Naive thymus-derived CD8-positive, alpha-beta T cell (primary cell): ENCODE measurements at places on chromosomes 4 and X. TPM values are rescaled to one million over a fixed set of nuclear protein-coding genes. Genes with fewer than 3 reads are reported as not detected.

The C4orf51 gene
- not detected for total RNA-seq

The BMPR1B gene
- not detected for total RNA-seq

The GAGE12J gene
- not detected for total RNA-seq

The TKTL1 gene
- total RNA-seq, result 1.1 TPM

DNA sequence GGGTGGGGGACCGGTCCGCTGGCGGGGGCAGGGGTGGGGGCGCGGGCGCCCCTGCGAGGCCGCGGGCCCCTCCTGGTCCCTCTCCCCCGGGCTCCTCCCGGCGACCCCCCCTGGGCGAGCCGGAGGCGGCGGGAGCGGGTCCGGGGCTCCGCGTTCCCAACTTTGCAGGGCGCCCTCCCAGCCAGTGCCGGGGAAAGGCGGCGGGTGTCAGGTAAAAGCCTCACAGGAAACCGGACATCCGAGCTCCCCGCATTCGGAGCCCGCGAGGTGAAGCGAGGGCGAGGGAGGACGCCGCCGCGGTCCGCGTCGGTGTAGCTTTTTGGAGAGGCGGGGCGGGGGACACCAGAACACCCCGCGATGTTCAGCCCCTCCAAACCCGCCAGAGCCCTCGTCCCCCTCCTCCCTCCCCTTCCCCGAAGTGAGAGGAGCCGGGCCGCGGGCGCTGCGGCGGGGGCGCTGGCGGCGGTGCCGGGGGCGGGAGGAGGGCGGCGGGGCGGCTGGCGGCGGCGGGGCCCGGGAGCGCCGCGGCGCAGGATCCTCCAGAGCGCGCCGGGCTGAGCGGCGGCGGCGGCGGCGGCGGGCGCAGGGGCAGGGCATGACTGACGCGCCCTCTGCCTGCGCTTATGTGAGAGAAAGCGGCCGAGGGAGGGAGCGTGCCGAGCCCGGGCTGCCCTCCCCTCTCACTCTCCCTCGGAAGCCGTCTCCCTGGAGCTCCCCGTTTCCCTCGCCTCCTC is at the start of gene VEGFC:
Gene VEGFC, minus strand, starts transcription at position 597 of the 734 bp plus-strand sequence. CDS start 611 bp downstream, outside the sequence.
- no peak for DNase-seq

DNA sequence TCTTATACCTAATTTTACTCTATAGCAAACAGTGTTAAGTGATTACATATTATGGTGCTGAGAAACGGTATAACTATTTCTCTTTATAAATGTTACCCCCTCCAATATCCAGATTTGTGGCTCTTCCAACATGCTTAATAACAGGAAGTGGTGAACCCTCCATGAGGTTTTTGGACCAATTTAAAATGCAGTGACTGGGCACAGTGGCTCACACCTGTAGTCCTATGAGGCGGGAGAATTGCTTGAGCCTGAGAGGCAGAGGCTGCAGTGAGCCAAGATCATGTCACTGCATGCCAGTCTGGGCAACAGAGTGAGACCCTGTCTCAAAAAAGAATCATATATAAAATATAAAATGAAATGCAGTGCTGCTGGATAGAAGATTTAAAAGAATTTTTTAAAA is 137.3 kb downstream of the MGST2 start:
- no peak for DNase-seq

The MGAT4D gene
- not detected for total RNA-seq

- DNase-seq, result no peak
These were observed 10.6 kb downstream of the ASMTL start for GRCh38 chrX:1442016-1442665.

The S100P gene
- 3.0 TPM for total RNA-seq

DNA sequence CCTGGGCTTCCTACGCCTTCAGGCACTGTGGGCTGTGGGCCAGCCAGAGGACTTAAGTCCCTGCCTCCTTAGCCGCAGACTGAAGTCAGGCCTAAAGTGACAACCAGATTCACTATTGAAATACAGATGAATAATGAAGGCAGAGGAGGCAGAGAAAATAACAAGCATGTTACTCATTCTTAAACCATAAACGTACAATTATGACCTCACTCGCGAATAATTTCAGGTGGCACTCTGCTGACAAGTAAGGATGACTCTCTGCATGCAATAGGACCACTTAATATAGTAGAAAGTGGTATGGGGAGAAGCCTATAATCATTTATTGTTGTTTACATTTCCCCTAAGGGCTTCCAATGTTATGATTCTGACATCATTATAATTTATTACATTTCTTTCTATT is 409.2 kb upstream of the FGF13 start:
- no peak for DNase-seq

The TAPT1 gene
- total RNA-seq, result 75.0 TPM

The ATP11C gene
- 35.5 TPM for total RNA-seq

DNA sequence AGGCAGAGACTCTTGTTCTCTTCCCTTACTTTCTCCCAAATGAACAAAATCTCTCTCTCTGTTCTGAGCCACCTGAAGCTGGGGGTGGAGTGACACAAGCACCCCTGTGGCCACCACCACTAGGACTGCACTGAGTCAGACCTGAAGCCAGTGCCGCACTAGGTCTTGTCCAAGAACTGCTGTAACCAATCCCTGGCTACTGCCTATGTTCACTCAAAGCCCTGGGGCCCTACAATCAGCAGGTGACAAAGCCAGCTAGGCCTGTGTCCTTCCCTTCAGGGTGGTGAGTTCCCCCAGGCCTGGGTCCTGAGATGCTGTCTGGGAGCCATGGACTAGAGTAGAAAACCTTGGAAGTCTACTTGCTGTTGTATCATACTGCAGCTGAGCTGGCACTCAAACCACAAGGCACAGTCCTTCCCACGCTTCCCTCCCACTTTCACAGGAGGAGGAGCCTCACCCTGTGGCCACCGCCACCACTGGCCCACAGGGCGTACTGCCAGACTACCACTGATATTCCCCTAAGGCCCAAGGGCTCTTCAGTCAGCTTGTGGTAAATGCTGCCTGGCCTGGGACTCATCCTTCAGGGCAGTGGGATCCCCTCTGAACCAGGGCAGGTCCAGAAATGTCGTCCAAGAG is 119.1 kb downstream of the RTL9 start:
- no peak for DNase-seq

GRCh38 chr4:162456106-162456505 is 292.3 kb upstream of the FSTL5 start:
- no peak for DNase-seq

- no peak for DNase-seq
These were observed 6.0 kb downstream of the SEL1L3 start for GRCh38 chr4:25856756-25857155.

The MAGEB4 gene
- total RNA-seq, result not detected

DNA sequence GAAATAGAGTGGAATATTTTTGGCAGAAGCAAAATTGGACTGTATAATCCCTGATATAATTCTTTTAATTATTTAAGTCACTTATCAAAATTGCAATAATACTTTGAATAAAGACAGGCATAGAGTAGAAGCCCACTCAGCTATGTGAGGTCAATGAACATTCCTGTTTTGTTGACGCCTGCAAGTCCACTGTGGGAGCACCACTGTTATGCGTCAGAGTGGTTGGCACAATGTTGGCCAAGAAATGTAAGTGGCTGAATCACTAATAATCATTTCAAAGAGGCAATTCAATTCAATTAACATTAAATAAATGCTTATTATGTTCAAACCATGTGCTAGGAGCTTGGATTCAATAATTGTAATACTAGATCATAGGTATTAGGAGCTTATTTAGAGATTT is 221.0 kb downstream of the SPCS3 start:
- DNase-seq, result no peak

DNA sequence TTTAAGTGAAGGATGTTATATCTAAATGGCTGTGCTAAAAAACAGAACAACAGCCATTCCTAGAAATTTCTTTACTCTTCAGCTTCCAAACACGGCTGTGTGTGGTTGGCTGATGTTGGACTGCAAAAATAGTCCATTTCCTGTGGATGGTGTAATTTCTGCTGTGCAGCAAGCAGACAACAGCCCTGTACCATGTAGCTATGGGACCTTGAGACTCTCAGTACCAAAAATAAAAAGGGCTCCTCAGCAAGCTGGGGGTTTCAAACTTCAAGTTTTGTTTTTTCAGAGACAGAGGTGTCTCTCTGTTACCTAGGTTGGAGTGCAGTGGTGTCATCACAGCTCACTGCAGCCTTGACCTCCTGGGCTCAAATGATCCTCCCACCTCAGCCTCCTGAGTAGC is 18.1 kb downstream of the CD40LG start:
- DNase-seq, result no peak

DNA sequence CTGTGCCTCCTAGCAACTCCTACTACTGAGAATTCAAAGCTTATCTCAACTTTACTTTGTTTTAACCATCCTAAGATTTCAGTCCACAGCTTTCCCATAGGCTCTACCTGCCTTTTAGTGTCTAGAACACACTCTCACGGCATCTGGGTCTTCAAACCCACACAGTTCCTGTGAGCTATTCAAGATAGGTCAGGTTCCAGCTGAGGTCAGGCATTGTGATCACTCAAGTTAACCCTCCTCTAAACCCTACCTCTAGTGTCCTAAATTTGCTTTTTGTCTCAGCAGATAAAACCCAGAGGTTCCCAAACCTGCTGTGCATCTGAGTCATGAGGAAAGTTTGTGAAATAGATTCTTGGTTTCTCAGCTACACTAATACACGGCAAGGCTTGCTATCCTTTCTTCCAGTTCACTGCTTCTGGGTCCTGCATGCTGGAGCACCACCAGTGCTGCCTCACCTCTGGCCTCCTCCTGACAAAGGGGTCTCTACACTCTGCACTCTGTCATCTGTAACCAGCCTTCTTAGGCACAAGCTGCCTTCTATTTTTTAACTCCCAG is 324.6 kb upstream of the MAGEB2 start:
- no peak for DNase-seq

The GAGE2A gene
- total RNA-seq, result not detected

The DCAF4L1 gene
- total RNA-seq, result 0.78 TPM

The PABPC5 gene
- total RNA-seq, result not detected

The DUX4 gene
- total RNA-seq, result not detected

GRCh38 chrX:55107911-55108310 is 19.1 kb downstream of the PAGE2 start:
- DNase-seq, result no peak
